Fibroblast of skin of right quadriceps (primary cell): ENCODE measurements at places on chromosomes 12 and 14.
A peak's percentile ranks its signal among the peaks of the same experiment; 100 is the strongest.

GRCh38 chr14:24607635-24608514 is 1.6 kb downstream of the GZMH start:
- DNase-seq, result no peak

GRCh38 chr14:39034481-39035296 is 68.3 kb downstream of the SEC23A start:
- DNase-seq, result no peak

GRCh38 chr12:72511906-72512305 is 239.7 kb downstream of the TRHDE start:
- DNase-seq, result peak; percentile 22

- no peak for DNase-seq
Observed at GRCh38 chr14:30357791-30358190, 201.2 kb upstream of the G2E3 start.

GRCh38 chr14:51400139-51400538 is 160.1 kb downstream of the TMX1 start:
- DNase-seq, result no peak

DNA sequence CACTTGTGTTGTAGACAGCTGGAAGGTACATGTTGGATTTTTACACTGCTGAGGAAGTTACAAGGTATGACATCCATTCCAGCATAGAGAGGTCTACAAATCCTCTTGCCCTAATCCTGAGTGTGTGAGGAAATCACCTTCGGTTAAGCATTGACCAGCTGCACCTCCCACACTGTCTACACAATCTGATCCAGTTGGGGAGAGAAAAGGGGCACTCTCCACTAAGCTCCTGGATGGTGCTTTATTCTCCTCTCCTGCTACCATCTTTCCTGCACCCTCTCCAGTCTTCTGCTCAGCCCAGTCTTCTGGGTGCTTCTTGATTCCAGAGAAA is at the start of gene OR6J1:
OR6J1 (minus strand) TSS at position 48 of the 331 bp plus-strand sequence. CDS start 9,541 bp downstream, outside the sequence.
- no peak for DNase-seq

- DNase-seq, result peak; percentile 54
Observed at GRCh38 chr14:94036313-94037167, 10.4 kb downstream of the OTUB2 start.

GRCh38 chr12:125492354-125493270 is 427.4 kb downstream of the AACS start:
- DNase-seq, result no peak

DNA sequence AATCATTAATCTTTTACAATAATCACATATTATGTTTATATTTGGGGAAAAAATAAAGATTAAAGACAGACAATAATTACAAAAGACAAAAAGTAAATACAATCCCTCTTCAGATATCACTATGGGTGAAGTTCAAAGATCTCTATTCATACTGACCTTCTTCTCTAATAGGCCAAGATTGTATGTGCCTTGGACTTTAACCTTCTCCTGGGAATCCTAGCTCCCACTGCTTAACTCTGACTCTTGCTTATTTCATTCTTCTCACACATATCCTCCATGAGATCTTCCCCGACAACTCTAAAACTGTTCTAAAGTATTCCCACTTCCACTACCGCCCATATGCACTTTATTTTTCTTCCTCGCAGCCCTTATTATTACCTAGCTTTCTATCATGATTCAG is 83.8 kb downstream of the EEA1 start:
- DNase-seq, result no peak

DNA sequence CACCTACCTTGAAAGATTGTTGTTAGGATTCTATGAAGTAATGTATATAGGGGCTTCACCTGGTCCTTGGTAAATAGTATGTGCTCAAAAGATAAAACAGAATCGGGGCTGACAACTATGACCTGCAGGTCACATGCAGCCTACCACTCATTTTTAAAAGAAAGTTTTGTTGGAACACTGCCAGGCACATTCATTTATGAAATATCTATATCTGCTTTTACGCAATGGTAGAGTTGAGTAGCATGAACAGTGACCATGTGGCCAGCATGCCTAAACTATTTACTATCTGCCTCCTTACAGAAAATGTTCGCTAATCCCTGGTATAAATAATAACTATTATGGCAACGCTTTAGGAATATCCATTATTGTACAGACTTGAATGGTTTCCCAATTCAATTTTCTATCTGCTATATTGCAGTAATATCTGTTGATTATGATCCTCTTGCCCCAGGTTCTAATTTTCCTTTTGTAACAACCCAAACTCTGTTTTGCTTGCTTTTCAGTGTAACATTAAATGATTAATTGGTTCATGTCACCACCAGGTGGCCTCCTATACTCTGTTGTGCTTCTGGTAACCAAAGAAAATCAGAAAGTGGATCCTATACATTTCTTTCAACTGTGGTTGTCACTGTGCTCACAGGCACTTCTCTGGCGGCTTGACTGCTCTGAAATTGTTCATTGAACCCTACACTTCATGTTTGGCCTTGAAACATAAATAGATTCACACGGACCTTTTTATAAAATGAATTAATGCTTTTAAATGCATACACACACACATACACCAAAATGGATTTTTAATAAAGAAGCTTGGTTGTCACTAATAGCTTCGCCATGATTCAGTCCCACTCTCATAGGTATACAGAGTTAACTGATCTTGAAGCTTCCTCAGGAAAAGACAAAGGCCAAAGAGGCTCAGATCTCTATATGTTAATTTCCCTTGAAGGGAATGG is 227.7 kb upstream of the NPAS3 start:
- peak; percentile 58 for DNase-seq

DNA sequence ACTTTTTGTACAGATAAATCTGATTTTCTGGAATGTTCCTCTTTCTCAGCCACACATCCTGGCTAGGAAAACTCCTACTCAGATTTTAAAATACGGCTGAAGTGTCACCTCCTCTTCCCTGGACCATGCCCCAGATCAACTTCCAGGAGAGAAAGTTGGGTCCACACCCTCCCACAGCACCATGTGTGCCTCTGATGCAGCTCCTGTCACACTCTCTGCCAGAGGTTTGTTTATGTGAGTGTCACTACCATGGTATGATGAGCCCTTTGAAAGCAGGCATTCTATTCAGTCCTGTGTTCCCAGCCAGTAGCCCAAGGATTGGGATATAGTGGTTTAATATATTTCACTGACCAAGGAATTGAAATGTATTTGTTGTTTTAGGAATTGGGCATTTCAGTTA is 287.2 kb upstream of the ATP2B1 start:
- DNase-seq, result no peak

- no peak for DNase-seq
Observed at GRCh38 chr14:23284654-23285529, 1.0 kb downstream of the HOMEZ start.

GRCh38 chr12:110957652-110958051 is 37.3 kb upstream of the MYL2 start:
- DNase-seq, result no peak

DNA sequence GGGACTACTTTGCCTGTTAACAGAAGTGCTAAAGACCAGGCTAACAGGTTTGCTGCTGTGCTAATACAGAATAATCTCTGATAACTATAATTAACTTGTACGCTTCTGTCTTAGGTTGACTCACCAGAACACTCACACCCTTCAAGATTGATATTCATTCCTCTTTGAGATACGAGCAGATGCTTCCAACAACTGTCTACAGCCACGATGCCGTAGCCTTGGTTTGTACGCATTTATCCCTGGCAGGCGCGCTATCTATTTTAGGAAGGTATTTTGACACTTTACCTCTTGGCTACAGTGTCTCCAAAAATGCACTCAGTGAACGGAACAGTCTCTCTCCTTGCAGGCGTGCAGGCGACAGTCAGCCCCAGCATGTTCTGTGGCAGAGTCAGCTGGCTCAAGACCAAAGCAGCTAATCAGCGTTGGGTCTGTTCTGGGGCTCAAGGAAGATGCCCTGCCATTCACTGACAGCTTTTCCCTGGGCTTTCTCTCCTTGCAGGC is 146.4 kb upstream of the PRICKLE1 start:
- DNase-seq, result no peak

- DNase-seq, result no peak
Observed at GRCh38 chr12:132218527-132218875, 74.2 kb downstream of the NOC4L start.

GRCh38 chr12:71686658-71687025 is 760 bp downstream of the TMEM19 start:
- peak; percentile 28 for DNase-seq

DNA sequence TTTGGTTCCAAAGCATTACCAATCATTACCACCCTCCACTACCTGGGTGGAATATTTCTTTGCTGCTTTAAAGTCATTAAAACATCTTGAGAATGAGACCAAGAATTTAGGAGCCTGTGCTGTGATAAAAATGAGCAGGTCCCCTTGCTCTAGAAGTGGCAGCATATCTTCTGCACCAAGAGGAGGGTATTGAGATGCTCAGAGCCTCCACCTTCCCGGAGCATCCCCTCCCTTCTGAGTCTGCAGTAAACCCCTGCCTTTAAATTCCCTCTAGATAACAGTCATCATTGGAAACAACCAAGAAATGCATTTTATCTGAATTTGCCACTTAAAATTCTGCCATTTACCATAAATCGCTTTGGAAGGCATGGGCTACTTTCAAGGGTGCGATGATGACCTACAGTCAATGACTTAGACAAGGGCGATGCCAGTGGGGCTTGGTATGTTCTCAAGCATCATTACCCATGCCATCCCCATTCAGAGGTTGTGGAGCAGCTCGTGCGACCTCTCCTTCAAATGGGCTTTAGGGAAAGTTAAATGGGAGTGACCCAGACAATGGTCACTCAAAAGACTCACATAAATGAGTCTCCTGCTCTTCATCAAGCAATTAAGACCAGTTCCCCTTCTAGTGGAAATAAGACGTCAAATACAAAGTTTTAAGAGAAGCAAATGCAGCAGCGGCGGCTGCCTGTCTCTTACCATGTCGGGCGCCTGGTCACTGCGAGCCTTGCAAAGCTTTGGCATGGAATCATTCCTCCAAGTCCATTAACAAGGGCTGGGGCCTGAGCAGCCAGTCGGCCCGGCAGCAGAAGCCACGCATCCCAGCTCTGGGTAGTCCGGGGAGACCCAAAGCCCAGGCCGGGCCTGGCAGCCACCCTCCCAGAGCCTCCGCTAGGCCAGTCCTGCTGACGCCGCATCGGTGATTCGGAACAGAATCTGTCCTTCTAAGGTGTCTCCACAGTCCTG is 334.5 kb downstream of the TMEM121 start:
- DNase-seq, result no peak

- DNase-seq, result no peak
Observed at GRCh38 chr14:95711476-95712176, 2.3 kb downstream of the TCL1A start.

- DNase-seq, result no peak
Observed at GRCh38 chr14:103889313-103890051, 38.8 kb upstream of the TDRD9 start.

- no peak for DNase-seq
Observed at GRCh38 chr12:41801261-41801660, 343.4 kb downstream of the GXYLT1 start.

DNA sequence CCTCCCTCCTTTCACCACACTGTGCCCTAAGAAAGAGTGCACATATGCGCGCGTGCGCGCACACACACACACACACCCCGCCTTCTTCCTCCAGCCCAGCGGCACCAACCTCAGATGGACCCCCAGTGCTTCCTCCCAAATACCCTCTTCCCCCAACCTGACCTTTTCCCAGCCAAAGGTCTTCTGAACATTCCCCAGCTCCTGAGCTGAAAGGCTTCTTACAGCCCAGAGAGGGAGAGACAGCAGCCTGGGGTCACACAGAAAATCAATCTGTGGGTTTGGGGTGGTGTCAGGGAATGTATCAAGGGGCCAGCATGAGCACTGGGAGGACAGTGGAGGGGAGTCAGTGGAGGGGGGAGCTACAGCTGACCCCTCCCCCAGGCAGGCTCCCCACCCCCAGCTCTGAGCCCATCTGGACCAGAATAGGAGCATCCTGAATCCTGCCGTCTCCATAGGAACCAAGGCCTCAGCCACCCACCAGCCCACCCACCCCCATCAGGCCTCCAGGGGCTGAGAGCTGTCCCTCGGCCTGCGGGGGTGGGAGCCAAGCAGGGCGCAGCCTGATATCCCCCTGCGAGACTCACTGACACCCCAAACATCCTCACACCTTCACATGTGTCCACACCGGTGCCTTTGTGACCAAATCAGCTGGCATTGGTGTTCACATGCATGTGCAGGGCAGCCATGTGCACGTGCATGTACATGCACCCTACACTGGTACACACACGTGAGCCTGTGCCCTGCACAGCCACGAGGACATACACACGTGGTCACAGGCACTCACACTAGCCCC is 5.7 kb downstream of the RASAL1 start:
- no peak for DNase-seq

DNA sequence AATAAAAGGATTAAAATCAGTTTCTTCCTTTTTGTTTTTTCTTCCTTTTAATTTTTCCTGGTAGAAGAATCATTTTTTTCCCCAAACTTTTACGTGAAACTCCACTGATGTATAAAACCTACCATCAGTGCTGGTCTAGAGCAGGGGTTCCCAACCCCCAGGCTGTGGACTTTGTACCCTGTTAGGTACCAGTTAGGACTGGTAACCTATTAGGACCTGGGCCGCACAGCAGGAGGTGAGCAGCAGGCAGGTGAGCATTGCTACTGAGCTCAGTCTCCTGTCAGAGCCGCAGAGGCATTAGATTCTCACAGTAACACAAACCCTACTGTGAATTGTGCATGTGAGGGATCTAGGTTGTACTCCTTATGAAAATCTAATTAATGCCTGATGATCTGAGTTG is 10.1 kb downstream of the SMCO2 start:
- DNase-seq, result no peak
